ENCODE measurements at places on chromosomes 1 and 21. TPM values are rescaled to one million over a fixed set of nuclear protein-coding genes. Genes with fewer than 3 reads are reported as not detected.

The LCE3E gene
- total RNA-seq, result not detected

The USF1 gene
- total RNA-seq, result 102 TPM

DNA sequence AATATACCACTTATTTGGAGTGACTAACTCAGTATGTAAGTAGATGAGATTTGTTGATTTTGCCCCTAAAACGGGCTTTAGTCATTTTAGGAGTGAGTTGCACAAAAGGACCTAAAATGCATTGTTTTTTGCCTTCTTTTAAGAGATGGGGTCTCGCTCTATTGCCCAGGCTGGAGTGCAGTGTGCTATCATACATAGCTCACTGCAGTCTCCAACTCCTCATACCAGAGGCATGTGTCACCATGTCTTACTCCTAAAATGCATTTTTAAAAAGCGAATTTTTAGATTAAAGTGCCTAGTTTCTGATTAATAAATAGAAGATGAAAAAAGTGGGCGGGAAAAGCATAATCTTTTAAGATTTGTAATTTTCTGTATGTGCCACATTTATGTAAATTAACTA, 11.5 kb upstream of the NEXN start:
- DNase-seq, result peak; percentile 21

GRCh38 chr1:48947761-48948537, 171.3 kb upstream of the BEND5 start:
- DNase-seq, result no peak

All from MG63 (cell line).